ENCODE measurements at places on chromosomes 2 and 18.

DNA sequence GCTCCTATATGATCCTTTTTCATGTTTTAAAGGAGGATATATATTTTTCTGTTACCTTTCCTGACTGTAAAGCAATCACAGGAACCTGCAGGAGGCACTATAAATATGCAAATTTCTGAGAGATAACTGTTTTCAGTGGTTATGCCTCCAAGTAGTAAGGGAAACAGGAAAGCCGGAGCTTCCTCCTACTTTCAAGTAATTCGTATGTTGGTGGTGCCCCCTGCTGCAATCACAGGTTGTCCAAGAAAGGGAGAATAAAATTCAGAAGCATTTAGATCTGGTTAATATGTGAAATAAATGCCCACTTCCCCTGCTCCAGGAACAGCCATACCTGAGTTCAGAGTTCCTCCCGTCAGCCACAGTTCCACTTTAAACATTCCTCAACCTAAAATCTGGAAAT, 12.0 kb upstream of the BCL11A start:
- no peak for DNase-seq

DNA sequence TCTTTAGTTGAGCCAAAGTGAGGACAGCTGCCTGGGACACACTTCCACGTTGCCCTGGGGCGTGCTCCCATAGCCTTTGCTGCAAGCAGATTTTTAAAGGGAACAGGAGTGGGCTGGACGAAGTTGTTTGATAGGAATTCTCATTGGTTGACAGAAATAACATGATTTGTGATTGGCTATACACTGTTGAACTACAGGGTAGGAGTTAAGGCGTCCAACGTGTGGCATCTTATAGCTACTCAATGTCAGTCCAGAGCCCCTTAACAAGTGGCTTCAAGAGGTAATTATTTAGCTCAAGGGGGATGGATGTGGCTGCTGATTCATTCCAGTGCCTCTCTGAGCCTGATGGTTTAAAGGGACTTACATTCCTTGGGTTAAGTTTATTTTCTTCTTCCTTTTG, 65.5 kb downstream of the ACAA2 start:
- no peak for DNase-seq

- no peak for DNase-seq
Observed at GRCh38 chr18:79438898-79439627, 43.3 kb downstream of the NFATC1 start.

DNA sequence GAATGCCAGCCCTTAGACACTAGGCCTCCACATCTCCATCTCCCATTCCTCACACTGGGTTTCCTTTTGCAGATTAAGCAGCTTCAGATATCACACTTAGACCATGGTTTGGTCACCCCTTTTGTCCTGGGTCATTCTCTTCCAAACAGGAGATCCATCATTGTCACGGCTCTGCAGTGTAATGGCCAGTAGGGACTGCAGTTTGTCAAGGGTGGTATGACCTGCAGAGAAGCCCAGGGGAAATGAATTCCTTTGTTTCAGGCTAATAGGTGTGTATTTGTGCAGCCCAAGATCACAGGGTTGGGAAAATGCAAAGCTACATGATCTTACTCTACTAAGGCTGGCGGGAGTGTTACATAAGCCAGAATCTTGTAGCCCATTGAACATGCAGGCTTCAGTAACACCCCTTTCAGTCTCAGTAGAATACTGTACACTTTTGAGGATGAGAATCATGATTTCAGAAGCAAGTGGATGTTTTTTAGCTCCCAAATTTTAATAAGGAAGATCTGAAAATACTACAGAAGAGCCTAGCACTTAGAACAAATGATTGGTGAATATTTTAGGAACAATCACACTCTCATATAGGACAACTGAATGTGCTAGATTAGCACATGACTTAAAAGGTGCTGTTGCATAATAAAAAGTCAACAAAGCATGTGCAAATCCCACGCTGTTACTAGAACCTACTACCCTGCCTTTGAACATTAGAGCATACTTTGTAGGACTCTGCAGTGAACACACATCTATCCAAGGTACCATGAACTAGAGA, 24.0 kb upstream of the LPIN1 start:
- no peak for DNase-seq

DNA sequence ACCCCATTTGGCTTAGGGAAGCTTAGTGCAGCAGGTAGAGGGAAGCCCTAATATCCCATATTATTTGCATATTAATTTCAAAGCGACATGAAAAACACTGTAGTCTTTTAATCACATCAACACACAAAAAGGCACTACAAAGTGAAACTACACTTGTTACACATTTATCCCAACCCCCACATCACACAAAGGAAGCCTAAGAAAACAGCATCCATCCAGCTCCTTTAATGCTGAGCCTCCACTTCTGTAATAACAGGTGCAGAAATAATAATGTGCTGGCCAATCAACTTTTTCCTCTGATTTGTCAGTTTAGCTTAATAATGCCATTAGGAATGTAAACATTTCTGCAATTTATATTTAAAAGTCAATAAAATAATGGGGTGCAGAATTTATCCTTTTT, 274.0 kb downstream of the TCF4 start:
- peak; percentile 89 for DNase-seq

- DNase-seq = no peak
Observed at GRCh38 chr2:216107760-216108159, 1.4 kb upstream of the XRCC5 start.

DNA sequence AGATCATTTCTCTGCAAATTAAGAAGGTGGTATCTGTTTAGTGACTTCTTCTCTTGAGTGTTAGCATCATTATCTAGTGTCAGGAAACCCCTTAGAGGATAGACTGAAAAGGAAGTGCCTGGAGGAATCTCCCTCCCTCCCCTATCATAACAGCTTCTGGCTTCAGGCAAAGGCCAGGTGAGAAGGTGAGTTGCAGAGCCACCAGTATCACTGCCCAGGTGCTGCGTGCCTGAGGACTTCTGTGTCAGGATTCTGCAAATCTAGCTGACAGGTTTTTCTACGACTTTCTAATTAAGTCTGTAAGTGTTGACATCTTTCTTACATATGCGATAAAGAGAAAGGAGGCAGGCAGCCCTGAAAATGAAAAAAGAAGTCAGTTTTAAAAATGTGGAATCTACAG, 111.9 kb downstream of the CCDC85A start:
- DNase-seq = no peak

- DNase-seq = no peak
Observed at GRCh38 chr2:109160714-109161440, 31.9 kb downstream of the SH3RF3 start.

DNA sequence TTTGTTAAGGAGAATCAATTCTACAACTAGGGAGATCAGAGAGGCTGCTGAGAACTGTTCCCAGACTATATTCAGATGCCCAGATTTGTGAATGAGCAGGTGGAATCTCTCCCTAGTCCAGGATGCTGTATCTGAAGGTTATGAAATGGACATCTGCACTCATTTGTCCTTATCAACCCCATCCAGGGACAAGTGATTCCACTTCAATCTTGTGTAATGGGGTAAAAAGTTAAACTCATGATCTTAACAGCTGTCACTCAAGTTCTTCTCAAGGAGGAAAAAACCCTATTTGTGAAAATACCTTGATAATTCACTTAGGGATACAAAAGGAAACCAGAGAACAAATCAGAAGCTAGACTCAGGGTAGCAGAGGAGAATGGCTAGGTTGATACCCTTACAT, 144.8 kb downstream of the PLCL1 start:
- no peak for DNase-seq
